Stimulated activated CD4-positive, alpha-beta T cell treated with anti-CD3 and anti-CD28 coated beads, Interleukin-2, amount 100 ng/mL, for 24 hours (primary cell): ENCODE measurements at places on chromosomes 3 and 15.

DNA sequence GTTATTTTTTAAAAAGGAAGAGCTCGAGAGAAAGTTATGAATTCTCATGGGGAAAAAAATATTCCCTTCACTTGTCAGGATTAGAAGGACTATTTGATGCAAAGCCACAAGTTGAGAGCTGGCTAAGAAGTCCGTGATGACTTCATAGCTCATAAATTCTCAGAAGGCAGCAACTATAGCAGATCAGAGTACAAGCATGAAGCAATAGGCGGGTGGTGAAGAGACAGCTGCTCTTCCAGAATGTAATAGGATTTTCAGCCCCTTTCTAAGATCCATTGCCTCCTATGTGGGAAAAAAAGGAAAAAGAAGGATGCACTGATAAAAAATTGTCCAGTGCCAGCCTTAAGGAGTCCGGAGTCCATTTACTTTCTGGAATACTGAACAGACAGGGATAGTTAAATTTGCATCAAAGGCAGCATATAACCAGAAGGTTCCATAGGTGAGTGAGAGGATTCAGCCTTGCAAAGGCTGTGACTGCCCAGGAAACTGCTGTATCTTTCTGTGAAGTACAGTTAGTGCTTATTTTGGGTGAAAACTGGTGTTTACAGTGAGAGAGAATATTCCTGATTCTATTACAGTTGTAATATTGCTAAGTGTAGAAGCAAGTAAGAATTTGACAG is 929.5 kb upstream of the ALCAM start:
- no peak for DNase-seq

DNA sequence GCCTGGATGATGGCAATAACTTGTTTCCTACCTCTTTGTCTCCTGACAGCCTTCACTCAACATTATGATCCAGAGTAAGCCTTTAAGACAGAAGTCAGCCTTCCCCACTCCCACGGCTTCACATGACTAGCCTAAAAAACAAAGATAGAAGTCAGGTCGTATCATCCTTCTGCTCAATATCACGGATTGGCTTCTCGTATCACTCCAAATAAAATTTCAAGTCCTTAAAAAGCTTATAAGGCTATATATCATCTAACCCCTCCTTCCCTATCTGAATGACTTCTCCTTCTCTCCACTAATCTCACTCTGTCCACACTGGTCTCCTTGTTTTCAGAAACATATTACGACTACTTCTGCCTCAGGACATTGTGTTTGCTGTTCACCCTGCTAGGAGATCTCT is 47.7 kb upstream of the AP4E1 start:
- DNase-seq, result no peak

- DNase-seq, result no peak
These were observed 22.0 kb upstream of the ZCWPW2 start for GRCh38 chr3:28326458-28326926.

DNA sequence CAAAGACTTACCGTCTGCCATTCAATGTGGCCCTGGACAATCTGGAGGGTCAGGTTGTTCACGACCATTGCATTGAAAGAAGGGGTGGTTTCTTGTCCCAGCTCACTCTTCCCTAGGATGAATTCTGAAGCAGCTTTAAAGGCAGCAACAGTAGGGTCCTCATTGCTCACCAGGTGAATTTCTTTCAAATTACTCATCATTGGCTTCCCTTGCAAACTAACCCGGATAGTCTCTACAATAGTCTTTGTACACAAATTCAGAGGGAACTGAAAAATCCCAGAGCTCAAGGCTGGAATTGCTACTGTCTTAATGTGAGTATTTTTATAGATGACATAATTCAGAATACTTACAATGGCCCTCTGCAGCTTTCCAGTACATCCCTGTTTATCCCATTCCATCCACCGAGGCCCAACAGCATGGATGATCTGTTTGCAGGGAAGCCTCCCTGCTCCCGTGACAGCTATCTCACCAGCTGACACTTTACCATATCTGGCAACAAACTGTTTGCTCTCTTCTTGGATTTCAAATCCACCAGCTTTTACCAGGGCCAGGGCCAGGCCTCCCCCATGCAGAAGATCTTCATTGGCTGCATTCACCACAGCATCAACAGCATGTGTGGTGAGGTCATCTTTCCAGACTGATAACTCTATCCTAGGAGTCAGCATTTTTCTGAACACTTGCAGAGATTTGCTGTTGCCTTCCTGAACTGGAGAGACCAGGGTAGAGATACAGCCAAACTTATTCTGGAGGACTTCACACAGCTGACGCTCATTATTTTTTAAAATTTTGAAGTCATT is 8.6 kb downstream of the PARP9 start:
- DNase-seq, result no peak

DNA sequence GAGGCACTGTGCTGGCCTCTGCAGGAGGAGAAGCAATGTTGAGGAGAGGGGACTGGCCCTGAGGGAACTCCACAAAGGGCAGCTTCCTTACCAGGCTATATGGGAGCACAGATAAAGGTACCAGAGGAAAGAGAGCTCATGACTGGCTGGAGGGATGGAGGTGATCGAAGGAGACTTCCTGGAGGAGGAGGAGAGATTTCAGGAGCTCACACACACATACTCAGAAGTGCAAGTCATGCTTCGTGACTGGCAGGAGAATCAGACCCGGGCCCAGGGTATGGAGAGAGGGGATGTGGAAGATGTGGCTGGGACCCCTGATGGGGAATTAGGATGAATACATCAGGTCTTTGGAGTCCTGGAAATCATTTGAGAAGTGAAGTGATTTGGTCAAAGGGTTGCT is 85.4 kb downstream of the ABHD5 start:
- DNase-seq, result no peak

DNA sequence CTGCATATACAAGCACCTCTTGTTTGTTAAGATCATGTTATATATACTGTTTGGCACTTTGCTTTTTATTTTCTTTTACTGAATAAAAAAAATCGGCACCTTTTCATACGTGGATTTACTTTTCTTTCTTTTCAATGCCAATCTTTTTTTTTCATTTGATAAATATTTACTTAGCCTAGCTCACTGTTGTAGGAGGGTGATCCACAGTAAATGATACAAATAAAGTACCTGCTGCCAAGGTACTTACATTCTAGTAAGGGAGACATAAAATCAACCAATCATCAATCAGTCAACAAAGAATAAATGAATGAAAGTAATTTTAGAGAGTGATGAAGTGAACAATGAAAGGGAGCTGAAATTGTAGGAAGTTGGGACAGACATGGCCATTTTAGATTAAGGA is 18.3 kb downstream of the GNB5 start:
- no peak for DNase-seq

DNA sequence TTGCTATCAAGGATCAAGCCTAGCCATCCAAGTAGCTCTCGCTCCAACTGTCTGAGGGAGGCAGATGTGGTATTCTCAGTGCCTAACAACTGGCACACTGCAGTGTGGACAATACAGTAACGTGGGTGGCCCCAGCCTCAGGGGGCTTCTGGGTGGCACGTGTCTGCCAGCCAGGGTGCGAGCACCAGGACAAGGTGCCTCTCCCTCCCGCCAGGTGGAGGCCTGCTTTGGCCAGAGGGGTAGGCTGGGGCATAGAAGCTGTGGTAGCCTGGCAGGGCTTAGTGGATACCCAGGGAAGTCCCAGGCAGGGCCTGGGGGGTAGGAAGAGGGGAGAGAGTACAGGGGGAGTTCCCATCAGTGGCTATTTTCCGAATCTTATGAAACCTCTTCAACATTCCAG is 234.0 kb downstream of the PLCL2 start:
- DNase-seq, result no peak

- no peak for DNase-seq
These were observed 94.1 kb upstream of the FGF7 start for GRCh38 chr15:49328941-49329340.

DNA sequence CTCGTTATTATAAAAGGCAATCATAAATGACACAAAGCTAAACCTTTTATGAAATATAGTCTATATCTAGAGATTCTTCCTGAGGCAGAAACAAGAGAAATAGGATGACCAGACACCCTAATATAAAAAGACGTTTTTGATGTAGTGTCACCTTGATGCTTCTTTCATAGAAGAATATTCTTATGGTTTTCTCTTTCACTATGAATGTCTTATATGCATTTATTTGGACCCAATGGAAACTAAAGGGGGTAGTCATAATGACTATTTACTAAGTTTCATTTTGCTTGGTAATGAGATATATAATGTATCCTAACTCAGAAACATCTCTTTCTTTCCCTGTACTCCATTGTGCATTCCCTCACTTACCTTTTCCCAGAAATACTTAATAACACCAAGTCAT is 393.9 kb downstream of the RAP2B start:
- no peak for DNase-seq

DNA sequence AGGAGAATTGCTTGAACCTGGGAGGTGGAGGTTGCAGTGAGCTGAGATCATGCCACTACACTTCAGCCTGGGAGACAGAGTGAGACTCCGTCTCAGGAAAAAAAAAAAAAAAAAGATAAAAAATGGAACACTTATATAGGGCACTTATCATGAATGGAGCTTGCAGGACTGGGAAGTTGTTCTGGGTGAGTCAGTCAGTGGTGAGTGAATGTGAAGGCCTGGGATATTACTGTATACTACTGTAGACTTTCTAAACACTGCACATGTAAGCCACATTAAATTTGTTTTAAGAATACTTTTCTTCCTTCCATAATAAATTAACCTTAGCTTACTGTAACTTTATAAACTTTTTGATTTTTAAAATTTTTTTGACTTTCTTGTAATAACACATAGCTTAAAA is 59.8 kb downstream of the SFMBT1 start:
- no peak for DNase-seq

GRCh38 chr3:15815696-15816095 is 17.9 kb upstream of the ANKRD28 start:
- no peak for DNase-seq

GRCh38 chr3:42451546-42452230 is 41.3 kb upstream of the LYZL4 start:
- DNase-seq, result no peak

- DNase-seq, result no peak
These were observed 276.0 kb upstream of the TTC14 start for GRCh38 chr3:180325958-180326357.

- no peak for DNase-seq
These were observed 20.2 kb downstream of the CCR1 start for GRCh38 chr3:46187876-46188275.

DNA sequence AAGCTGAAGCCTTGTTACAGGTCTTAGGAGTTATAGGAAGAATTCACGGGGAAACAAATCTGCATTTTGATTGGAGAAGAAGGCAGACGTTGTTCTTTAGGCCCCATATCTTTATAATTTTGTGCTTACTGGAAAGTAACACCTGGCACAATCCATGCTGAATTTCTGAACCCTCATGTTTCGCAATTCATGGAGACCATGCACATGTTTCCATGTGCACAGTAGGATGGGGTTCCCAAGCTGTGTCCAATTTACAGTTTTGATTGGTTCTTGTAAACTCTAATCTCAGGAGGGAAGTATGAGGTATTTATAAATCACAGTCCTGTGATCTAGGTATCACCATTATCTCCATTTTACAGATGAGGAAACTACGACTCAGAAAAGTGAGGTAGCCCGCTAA is 7.8 kb upstream of the SCAANT1 start:
- no peak for DNase-seq
